A549 treated with Hydrocortisone at 1 μM for 4 hours (cell line): ENCODE measurements at places on chromosomes 12 and 14. TPM values are rescaled to one million over a fixed set of nuclear protein-coding genes. Genes with fewer than 3 reads are reported as not detected.

The FOXG1 gene
- total RNA-seq, result 0.13 to 0.22 TPM (median 0.18 TPM) in 5 replicates

The HOXC11 gene
- 0.73 to 0.98 TPM (median 0.91 TPM) in 5 replicates for total RNA-seq

The A2ML1 gene
- total RNA-seq, result not detected in 5 replicates

The MMP19 gene
- total RNA-seq, result 0.35 to 0.68 TPM (median 0.60 TPM) in 5 replicates

The NEMP1 gene
- total RNA-seq, result 14.0 to 19.3 TPM (median 15.1 TPM) in 5 replicates

The ESRRB gene
- 0.10 to 0.37 TPM (median 0.22 TPM) in 5 replicates for total RNA-seq

The PLEK2 gene
- total RNA-seq, result 16.6 to 20.6 TPM (median 19.6 TPM) in 5 replicates

The PAX9 gene
- total RNA-seq, result 2.5 to 3.5 TPM (median 3.0 TPM) in 5 replicates

The CATSPERB gene
- total RNA-seq, result not detected in 5 replicates

The MFAP5 gene
- 0.12 to 0.49 TPM (median 0.23 TPM) in 5 replicates for total RNA-seq

The BEST3 gene
- 0.90 to 2.0 TPM (median 1.2 TPM) in 5 replicates for total RNA-seq

The PLEKHD1 gene
- 0.02 to 0.07 TPM (median 0.03 TPM) in 5 replicates for total RNA-seq

The SLC6A13 gene
- 0.23 to 0.40 TPM (median 0.31 TPM) in 5 replicates for total RNA-seq

The RIPK3 gene
- not detected in 5 replicates for total RNA-seq
